ENCODE measurements at places on chromosomes 6 and 20.

DNA sequence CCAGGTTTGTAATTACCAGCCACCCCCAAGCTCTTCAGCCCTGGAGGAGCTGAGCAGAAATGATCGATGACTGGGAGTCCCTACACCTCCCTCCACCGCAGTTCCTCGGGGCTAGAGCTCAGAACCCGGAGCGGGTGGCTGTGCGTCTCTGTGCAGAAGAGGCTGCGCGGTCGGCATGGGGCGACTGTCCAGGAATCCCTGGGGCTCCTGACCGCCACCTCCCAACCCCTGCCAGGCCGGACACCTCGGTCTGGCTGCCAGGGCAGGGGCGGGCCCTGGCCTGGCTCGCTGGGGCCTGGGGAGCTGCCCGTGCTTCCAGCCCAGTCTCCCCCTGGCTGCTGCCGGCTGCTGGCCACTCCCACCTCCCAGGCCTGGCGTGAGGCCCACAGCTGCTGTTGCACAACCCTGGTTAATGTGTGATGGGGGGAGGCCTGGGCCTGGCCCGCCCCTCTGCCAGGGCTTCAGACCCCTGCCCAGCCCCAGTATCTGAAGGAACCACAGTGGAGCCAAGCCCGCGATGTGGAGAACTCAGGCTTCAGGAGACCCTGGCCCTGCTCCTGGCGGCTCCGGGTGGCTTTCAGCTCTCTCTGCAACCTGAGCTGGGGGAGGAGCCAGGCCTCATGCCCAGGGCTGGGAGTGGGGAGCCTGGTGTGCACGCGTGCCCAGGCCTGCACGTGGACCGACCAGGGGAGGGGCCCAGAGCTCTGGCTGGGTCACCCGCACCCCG, 1.2 kb downstream of the SLC2A4RG start:
- no peaks in the 10 kb centered on the region for H3K4me1 ChIP-seq
- peak overlapping the region; percentile 76 for H3K4me3 ChIP-seq
- no peaks in the 10 kb centered on the region for H3K36me3 ChIP-seq
- DNase-seq = peak; percentile 83
- no peak overlapping the region for H3K27ac ChIP-seq

DNA sequence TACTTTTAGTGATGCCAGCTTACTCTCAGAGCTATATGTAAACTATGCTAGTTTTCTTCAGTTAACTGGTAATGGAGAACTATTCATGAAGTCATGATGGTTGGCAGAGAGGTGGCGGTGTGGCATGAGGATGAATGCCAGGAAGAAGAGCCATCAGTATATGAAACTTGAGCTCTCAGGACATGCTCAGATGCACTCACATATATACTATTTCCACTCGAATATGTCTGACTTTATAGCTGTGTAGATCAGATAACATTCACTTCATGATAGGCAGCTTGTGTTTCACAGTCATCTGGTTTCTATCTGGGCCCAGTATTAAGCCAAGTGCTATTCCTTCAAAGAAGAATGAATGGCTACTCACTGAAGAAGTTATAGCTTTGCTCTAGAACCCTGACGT, 46.2 kb upstream of the CEP85L start:
- H3K4me3 ChIP-seq = no peak overlapping the region
- DNase-seq = no peak
- no peaks in the 10 kb centered on the region for H3K36me3 ChIP-seq

DNA sequence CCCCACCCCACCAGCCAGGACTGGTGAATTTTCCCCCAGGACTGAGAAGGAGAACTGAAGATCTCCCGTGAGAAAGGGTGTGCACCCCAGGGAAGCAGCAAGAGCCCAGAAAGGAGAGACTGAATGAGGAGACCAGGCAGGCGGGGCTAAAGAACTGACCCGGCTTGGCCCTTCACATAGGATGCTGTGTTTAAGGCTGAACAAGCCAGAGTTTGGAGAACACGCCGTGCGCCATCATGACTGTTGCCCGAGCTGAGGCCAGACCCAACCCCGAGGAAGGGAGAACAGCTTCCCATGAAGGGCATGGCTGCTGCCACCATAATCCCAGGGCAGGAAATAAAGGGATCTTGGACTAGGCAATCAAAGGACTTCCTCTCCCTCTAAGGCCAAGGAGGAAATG, 104.7 kb upstream of the SRSF6 start:
- no peaks in the 10 kb centered on the region for H3K27me3 ChIP-seq
- no peak for DNase-seq
- H3K4me1 ChIP-seq = no peaks in the 10 kb centered on the region
- no peak overlapping the region for H3K27ac ChIP-seq
- no peak overlapping the region for H3K4me3 ChIP-seq

GRCh38 chr6:166604911-166605310, 18.4 kb upstream of the RAMACL start:
- no peak overlapping the region for H3K27ac ChIP-seq
- no peak for DNase-seq
- no peaks in the 10 kb centered on the region for H3K27me3 ChIP-seq
- H3K4me3 ChIP-seq = no peak overlapping the region
- no peaks in the 10 kb centered on the region for H3K36me3 ChIP-seq

DNA sequence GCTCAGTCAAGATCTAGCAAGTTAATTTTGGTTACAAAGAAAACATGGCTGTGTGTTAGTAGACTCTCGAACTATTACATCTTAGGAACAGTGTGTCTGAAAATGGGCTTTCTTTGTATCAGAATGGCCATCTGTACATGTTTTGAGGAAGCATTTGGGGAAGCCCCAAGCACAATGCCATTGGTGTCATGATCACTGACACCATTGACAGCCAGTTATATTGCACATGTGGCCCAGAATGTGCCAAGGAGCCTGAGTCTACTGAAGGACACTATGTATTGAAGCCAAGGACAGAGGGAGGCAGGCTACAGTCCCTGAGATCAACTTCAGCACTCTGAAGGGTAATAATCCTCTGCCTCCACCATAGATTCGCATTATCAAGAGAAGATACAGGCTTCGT, 12.6 kb upstream of the FAM50B start:
- H3K36me3 ChIP-seq = no peaks in the 10 kb centered on the region
- no peaks in the 10 kb centered on the region for H3K4me1 ChIP-seq
- no peak overlapping the region for H3K27ac ChIP-seq
- no peaks in the 10 kb centered on the region for H3K27me3 ChIP-seq
- no peak for DNase-seq

- H3K4me1 ChIP-seq = no peaks in the 10 kb centered on the region
- DNase-seq = no peak
- no peak overlapping the region for H3K27ac ChIP-seq
- H3K27me3 ChIP-seq = no peaks in the 10 kb centered on the region
- H3K36me3 ChIP-seq = no peaks in the 10 kb centered on the region
Observed at GRCh38 chr6:52368002-52368401, 6.1 kb downstream of the PAQR8 start.

- DNase-seq = no peak
- H3K4me1 ChIP-seq = no peaks in the 10 kb centered on the region
- H3K36me3 ChIP-seq = no peaks in the 10 kb centered on the region
- H3K27ac ChIP-seq = no peak overlapping the region
Observed at GRCh38 chr20:2350606-2351005, 30.1 kb upstream of the TGM6 start.

- no peak for DNase-seq
- H3K36me3 ChIP-seq = no peaks in the 10 kb centered on the region
- H3K27me3 ChIP-seq = no peaks in the 10 kb centered on the region
- no peaks in the 10 kb centered on the region for H3K4me1 ChIP-seq
- H3K27ac ChIP-seq = no peak overlapping the region
Observed at GRCh38 chr6:37202788-37203491, 33.0 kb downstream of the PIM1 start.

DNA sequence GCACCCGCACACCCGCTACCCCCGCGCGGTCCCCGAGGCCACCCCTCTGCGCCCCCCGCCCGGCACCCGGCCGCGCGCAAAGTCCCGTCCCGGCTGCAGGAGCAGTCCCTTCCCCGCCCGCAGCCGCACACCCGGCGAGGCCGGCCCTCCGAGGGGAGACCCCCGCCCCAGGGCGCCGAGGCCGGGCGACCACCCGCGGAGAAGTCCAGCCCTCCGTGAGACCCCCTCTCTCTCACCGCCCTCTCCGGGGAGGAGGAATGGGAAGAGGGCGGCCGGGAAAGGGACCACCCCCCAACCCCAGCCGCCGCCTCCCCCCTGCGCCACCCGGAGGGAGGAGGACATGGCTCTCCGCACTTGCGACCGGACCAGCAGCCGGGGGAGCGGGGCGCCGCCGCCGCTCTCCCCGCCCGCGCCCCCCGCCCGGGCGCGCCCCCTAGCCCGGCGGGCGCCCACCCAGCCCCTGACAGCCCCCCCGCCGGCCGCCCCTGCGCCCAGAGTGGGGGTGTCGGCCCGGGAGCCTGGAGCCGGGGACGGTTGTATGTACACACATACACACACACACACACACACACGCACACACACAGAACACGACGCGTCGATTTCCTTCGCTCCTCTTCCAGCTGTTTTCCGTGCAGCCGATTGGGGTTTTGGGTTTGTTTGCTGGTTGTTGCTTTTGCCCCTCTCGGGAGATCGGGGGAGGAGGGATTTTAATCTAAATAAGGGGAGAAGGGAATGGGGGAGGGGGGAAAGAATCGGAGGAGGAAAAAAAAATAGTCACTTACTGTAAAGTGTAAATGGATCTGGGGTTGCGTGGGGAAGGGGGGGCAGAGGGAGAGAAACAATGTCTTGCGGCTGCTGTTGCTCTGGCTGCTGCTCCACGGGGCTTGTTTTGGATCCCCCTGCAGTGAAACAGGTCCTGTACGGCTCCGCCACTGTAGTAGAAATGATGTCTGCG, at the start of gene ATXN1:
Gene ATXN1, minus strand, starts transcription at position 945 of the 955 bp plus-strand sequence.
- peak; percentile 54 for DNase-seq
- no peaks in the 10 kb centered on the region for H3K36me3 ChIP-seq
- peaks cover 5% of the 10 kb centered on the region for H3K4me1 ChIP-seq
- H3K27me3 ChIP-seq = no peaks in the 10 kb centered on the region
- peak within 1 kb of the TSS; percentile 98 for H3K4me3 ChIP-seq

DNA sequence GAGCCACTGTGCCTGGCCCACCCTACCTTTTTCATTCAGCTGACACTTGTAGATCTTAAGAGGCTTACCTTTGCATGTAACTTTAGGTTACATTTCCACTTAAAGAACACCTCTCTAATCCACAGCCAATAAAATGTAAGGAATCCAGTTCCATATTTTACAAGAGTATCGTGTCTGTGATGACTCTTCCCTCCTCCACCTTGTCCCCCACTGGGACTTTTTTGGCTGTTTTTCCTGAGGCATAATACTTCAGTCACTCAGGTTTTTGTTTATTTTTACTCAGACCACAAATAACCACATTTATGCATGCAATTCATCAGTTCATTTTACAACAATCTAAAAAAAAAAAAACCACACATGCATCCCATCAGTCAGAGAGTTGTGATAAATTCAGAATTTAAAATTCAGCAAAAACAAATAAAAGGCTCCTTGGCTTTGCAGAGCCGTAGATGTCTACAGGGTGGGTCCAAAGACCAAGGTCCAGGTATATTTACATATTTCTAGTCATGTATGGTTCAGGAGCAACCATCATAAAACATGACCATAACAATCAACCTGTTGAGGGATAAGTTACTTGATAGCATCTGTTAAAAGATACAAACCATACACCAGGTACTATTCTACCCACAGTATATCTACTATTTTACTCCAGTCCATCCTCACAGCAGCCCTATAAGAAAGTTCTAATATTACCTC, 9.9 kb downstream of the ATXN1 start:
- H3K4me3 ChIP-seq = no peak overlapping the region
- H3K36me3 ChIP-seq = no peaks in the 10 kb centered on the region
- DNase-seq = no peak
- H3K4me1 ChIP-seq = no peaks in the 10 kb centered on the region
- no peak overlapping the region for H3K27ac ChIP-seq
- H3K27me3 ChIP-seq = no peaks in the 10 kb centered on the region

DNA sequence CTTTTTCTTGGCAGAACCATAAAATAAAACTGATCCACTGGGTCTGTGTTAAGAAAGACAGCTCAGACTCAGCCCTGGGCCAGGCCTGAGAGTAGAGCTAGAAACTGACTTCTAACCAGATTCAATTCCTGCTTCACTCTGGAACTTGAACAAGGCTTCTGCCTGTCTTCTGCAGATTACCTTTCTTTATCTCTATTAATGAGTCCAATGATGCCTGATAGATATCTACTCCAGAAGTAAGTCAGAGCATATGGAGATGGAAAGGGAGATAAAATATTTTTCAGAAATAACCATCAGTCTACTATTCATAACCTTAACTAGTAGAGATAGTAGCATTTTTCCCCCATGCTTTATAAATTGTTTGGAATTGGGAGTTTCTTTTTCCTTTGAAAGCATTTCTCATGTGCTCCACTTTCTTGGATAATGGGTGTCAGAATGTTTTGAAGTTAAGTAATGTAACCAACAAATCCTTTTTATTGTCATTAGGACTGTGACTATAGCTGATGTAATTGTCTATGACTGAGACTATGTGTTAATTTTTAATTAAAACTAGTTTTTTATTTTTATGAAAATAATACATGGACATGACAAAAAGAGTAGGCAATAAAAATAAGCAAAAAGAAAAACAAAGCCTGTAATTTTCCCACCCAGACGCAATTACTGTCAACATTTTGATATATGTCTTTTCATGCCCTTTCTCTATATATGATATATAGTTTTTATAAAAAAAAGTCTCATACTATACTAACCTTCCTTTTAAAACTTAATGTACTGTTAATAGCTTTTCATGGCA, 7.2 kb downstream of the SOBP start:
- H3K4me3 ChIP-seq = no peak overlapping the region
- no peak for DNase-seq
- H3K4me1 ChIP-seq = peaks cover 8% of the 10 kb centered on the region
- H3K36me3 ChIP-seq = no peaks in the 10 kb centered on the region
- peaks cover 1% of the 10 kb centered on the region for H3K27me3 ChIP-seq

GRCh38 chr20:63587256-63587655, 13.2 kb upstream of the HELZ2 start:
- H3K4me1 ChIP-seq = no peaks in the 10 kb centered on the region
- no peak overlapping the region for H3K27ac ChIP-seq
- no peak overlapping the region for H3K4me3 ChIP-seq
- no peaks in the 10 kb centered on the region for H3K36me3 ChIP-seq
- DNase-seq = no peak

- H3K27me3 ChIP-seq = peaks cover 69% of the 10 kb centered on the region
- H3K27ac ChIP-seq = no peak overlapping the region
- DNase-seq = peak; percentile 69
- no peaks in the 10 kb centered on the region for H3K4me1 ChIP-seq
- no peaks in the 10 kb centered on the region for H3K36me3 ChIP-seq
- peak overlapping the region; percentile 90 for H3K4me3 ChIP-seq
Observed at GRCh38 chr6:37698264-37699137, 818 bp upstream of the MDGA1 start.

- no peaks in the 10 kb centered on the region for H3K36me3 ChIP-seq
- no peak overlapping the region for H3K4me3 ChIP-seq
- no peaks in the 10 kb centered on the region for H3K27me3 ChIP-seq
- H3K4me1 ChIP-seq = no peaks in the 10 kb centered on the region
Observed at GRCh38 chr6:12222405-12223366, 67.5 kb upstream of the EDN1 start.

All from H9 (cell line).